ENCODE measurements at places on chromosomes 13 and 19.

DNA sequence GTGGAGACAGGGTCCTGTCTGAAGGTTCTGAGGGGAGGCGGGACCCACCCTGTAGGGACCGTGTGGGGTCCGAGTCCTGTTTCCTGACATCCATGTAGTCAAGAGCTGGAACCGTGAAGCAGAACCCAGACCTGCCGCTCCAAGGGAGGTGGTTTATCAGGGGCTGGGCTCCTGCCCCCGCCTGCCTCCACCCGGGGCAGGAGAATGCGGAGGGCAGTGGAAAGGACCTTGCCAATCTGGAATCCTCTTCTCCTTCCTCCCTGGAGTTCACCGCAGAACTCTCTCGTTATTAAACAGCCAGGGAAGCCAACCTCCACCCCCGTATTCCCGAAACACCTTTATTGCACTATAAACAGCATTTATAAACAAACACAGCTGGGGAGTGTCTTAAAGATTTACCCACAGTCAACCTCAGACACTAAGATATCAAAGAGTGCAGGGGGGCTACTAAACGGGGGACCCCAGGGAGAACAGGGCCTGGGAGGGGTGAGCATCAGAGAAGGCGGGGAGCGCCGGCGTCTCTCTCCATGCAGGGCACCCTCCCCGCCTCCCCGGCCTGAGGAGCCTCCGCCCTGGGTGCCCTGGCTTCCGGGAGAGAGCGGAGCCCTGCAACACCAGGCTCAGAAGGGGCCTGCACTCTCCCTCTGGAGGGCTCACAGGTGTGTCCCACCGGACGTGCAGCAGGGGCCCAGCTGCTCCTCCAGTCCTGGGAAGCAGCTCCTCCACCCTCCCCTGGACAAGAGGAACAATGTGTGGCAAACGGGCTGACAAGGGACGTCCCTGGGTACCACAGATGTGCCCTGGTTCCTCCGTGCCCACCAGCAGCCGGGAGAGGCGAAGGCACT is 3.6 kb downstream of the C2CD4C start:
- no peak for DNase-seq

- peak; percentile 55 for DNase-seq
These were observed 54.3 kb downstream of the GATAD2A start for GRCh38 chr19:19459707-19460251.

DNA sequence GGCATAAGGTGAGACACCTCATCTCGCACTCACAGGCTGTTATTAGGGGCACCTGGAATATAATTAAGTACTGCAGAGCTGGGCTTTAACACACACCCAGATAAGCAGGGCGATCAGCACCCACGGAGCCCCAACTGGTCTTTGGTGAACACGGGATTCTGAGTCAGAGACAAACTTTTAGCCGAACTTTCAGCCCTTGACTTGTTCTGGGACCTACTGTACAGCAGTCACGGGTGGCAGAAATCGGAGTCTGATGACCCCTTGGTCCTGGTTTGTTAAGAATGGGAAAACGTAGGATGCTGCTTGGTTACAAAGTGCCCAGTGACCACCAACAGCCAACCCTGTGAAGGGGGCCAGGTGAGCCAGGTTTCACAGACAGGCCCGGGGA is 9.0 kb downstream of the SH3GL1 start:
- DNase-seq = no peak

- DNase-seq = peak; percentile 72
These were observed 19.6 kb downstream of the TMEM150B start for GRCh38 chr19:55305491-55305890.

GRCh38 chr19:43595605-43595998 is 332 bp downstream of the IRGQ start:
- DNase-seq = no peak

DNA sequence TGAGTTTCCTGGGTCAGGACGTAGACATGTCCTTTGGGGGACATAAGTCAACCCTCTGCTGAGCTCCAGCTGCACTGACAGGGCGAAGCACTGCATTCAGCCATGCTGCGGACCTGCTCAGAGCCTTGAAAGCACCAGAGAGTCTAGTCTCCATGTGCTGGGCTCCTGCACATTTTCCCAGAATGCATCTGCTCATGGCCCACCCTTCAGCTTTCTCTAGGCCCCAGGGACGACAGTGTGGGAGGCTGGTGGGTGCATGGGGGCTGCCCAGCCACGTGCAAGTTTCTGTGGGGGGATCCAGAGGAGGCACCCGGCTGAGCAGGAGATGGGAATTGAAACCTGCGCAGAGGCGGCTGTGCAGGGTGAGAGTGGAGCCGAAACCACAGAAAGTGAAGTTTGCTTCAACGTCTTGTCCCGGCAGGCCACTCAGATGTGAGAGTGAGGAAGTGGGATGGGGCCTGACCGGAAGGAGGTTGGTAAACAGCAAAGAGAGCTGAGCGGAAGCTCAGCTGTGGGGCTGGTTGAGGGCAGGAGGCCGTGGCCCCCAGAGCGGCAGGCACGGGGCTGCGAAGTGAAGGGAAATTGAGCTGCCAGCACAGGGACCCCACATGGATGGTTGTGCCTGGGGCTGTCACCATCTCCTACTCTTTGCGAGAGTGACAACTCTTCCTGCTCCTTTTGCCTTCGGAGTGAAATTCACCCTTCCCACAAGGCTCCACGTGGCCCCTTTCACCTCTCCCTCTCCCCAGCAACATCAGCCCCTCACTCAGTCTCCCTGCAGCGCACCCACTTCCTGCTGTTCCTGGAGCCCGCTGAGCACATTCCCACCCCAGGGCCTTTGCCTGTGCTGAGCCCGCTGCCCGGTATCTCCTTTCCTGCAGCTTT is 11.8 kb downstream of the PGLS start:
- peak; percentile 82 for DNase-seq

DNA sequence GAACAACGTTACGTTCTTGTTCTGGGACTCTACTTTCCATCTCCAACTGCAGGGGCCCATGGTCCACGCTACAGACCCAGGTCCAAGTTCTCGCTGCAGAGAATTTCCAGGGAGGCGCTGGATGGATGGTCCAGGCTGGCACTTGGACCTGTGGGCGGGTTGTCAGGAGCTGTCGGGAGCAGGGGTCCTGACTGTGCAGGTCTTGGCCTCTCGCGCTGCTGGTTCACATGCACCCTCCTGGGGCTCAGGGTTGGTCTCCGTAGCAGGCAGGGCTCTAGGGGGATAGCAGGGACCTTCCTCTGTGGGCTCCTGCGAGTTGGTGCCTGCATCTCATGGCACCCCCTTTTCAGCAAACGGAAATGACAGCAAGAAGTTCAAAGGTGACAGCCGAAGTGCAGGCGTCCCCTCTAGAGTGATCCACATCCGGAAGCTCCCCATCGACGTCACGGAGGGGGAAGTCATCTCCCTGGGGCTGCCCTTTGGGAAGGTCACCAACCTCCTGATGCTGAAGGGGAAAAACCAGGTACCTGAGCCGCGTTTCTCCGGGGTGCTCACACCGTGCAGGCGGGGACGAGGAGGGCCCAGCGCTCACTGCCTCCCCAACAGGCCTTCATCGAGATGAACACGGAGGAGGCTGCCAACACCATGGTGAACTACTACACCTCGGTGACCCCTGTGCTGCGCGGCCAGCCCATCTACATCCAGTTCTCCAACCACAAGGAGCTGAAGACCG is 6.6 kb downstream of the PTBP1 start:
- no peak for DNase-seq

DNA sequence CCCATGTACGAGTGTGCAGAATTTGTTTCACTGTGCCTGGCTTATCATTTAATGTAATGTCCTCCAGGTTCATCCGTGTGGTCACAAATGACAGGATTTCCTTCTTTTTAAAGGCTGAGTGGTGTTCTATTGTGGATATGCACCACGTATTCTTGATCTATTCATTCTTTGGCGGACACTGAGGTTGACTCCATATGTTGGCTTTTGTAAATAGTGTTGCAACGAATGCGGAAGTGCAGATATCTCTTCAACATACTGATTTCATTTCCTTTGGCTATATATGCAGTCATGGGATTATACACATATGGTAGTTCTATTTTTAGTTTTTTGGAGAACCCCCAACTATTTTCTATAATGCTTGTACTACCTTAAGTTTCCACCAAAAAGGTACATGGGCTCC is 13.0 kb downstream of the OR7A5 start:
- DNase-seq = no peak

DNA sequence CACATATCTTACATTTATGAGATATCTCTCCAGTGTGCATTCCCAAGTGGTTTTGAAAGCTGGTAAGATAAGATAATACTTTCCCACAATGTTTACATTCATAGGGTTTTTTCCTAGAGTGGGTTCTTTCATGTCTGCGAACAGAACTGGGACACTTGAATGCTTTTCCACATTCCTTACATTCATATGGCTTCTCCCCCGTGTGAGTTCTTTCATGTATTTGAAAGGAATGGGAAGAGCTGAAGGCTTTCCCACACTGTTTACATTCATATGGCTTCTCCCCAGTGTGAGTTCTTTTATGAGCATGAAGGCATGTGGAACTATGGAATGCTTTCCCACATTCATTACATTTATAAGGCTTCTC is 19.7 kb downstream of the ZNF433 start:
- DNase-seq = no peak

DNA sequence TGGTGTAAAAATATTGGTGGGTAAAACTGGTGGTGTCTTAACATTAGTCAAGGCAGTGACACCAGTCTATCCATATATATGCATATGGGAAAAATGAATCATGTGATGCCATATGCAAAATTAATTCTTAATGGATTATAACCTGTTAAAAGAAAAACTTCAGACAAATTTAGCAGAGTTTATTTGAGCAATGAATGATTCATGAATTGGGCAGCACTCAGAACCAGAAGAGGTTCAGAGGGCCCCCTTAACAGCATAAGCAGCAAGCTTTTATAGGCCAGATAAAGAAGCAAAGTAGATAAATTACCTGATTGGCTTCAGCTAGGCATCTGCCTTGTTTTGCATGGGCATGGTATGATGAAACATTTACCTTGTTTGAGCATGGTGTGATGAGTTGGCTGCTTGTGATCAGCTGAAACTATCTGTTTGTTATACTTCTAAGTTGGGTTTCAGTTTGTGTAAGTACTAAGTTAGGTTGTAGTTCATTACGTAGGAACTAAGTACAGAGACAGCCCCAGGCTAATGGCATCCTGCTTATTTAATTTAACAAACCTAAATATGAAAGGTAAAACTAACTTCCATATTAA is 66.6 kb downstream of the DNAJC15 start:
- no peak for DNase-seq

- DNase-seq = no peak
These were observed 7.5 kb upstream of the RGL3 start for GRCh38 chr19:11426656-11427055.

- no peak for DNase-seq
These were observed 387.6 kb downstream of the SLITRK6 start for GRCh38 chr13:85411591-85411990.

DNA sequence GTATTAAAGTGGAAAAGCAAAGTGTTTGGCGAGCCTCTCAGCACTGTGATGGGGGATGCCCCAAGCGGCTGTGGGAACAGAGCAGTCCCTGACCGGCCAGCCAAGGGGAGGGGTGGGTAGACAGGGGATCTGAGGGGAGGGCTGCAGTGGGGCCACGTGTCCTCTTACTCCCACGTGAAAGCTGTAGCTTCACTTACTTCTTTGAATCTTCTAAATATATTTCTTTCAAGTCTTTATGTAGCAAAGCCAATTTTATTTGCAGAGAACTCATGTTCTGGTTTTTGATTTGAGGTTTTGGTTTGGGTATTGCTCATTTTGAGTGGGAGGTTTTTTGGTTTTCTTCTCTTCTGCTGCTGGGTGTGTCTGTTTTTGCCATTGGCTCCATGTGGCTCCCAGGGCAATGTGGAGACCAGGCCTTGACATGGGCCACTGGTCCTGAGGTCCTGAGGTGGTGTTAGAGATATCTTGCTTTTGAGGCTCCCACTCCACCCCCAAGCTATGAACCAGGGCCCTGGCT is 17.7 kb upstream of the OVOL3 start:
- no peak for DNase-seq

DNA sequence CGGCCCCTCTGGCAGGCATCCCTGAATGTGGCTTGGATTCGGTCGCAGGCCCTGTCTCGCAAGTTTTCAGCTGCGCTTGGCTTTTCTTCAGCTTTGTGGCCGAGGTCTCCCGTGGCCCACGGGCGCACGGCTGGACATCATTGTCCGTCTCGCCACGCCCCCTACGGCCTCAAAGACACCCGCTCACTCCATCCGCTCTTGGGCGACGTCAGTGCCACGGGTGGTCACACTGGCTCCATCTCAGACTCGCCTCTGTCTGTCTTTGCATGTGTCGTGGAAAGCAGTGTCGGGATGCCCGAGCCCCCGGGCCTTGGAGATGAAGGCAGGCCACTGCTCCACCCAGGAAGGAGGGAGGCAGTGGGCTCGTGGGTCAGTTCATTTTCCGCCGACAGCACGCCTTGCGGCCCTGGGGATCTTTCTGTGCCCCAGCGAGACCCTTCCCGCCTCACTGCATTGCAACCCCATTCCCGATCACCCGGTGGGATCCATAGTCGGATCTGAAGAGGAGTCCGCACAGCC is 51.0 kb downstream of the ZNF146 start:
- DNase-seq = no peak

- no peak for DNase-seq
These were observed 38.1 kb upstream of the RANBP3 start for GRCh38 chr19:6015841-6016545.

DNA sequence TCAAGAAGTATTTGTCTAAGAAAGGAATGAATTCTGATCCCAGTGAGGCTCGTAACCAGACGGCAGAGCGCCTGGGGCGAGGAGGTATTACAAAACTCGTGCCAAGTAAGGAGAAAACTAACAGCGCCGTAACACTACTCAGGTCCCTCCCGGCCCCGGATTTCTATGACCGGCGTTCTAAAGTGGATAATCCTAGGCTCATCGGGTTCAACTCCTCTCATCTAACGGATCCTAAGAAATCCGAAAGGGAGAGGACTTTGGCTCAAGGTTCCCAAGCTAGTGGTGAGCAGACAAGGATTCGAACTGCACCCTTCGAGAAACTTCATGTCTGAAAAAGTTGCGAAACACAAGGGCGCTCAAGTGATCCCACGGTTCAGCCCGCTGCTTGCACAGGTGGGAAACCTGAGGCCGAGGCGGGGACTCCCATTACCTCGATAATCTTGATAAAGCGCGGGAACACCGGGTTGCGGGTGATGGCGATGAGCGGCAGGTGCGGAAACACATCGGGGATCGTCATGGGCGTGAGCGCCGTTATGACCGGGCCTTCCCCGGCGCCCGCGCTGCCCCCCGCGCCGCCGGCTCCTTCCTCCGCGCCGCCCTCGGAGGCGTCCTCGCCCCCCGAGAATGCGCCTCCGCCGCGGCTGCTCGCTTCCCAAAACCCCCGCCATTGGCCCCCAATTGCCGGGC is 529 bp downstream of the LONP1 start:
- DNase-seq = peak; percentile 38

DNA sequence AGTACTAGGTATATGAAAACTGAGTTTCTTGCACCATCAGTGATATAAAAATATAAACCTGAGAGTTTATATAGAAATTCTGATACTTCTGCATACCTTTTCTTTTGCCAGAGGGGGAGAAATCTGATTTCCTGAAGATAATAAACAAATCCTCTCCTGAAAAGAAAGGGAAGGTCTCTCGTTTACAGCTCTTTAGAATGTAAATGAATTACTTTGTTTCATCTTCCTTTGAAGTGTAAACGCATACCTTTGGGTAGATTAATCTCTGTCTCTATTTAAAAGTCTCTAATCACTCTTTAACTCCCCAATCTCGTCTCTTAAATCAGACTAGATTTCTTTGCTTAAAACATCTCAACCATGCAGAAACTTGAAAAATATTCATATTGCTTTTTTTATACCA is 1092.9 kb downstream of the SLITRK5 start:
- DNase-seq = no peak

- no peak for DNase-seq
These were observed 23.1 kb downstream of the TMED1 start for GRCh38 chr19:10812902-10813404.

GRCh38 chr13:98913741-98914140 is 64.1 kb downstream of the DOCK9 start:
- DNase-seq = no peak

All from germinal center (tissue), 1 donor.